Activated naive CD4-positive, alpha-beta T cell treated with anti-CD3 and anti-CD28 coated beads, Interleukin-2, amount 50 U/mL, for 16 hours (primary cell): ENCODE measurements at places on chromosomes 6 and 20.
A peak's percentile ranks its signal among the peaks of the same experiment; 100 is the strongest.

DNA sequence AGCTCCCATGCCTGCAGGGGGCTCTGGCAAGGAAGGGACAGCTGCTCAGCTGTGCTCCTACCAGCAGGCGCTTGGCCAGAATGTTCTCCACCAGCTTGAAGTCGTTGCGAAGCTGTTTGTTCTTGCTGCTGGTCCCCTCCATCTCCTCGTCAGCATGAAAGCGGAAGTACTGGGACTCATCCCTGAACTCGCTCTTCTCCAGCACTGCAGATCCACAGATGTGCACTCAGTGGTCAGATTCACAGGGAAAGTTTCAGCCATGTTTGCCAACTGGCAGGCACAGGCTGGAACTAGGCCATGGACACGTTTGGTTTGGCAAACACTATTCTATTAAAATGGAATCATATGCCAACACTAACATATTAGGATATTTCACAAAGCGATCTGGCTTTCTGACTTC lies 167.9 kb downstream of the PREX1 start:
- no peak for DNase-seq

GRCh38 chr20:38383147-38383546 lies 36.9 kb downstream of the LBP start:
- DNase-seq: no peak

- no peak for DNase-seq
Measured at GRCh38 chr6:52994031-52994838, 849 bp downstream of the GSTA4 start.

DNA sequence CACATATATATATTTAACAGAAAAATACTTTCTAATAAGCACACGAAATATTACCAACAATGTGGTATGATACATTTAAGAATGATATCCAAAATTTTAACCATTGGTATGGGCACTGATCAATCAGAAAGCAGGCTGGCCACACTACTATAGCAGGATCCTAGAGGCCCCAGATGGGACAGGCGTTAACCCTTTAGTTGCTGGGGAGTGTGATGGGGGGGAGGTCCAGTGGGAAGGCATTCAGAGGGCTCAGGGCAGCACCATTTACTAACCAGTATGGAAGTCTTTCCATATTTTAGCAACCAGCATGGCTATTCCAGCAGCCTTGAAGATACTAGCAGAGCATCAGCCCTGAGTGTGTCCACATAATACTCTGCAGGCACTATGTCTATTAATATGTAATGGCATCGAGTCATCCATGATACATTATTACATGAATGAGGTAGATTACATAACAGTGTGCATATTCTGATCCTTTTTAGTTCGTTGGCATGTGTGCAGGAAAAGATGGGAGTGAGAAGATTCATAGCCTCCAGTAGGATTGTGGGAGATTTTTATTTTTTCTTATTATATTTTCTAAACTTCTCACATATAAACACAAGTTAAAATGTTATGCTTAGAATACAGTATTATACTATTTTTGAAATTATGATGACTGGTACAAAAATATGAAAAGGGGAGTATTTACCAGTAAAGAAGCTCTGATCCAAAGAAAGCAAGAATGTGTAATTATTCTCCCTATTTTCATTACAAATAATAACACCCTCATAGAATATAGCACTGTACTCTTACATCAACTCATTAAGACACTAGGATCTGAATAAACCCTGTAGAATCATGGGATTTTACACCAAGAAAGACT lies 78.9 kb downstream of the FAM217A start:
- DNase-seq: no peak

GRCh38 chr6:27503436-27504030 lies 30.6 kb upstream of the ZNF184 start:
- DNase-seq: peak; percentile 81

GRCh38 chr6:155455766-155456165 lies at the start of gene NOX3:
NOX3 (minus strand) TSS chr6:155455839; CDS start chr6:155455800, 39 bp downstream.
- no peak for DNase-seq

DNA sequence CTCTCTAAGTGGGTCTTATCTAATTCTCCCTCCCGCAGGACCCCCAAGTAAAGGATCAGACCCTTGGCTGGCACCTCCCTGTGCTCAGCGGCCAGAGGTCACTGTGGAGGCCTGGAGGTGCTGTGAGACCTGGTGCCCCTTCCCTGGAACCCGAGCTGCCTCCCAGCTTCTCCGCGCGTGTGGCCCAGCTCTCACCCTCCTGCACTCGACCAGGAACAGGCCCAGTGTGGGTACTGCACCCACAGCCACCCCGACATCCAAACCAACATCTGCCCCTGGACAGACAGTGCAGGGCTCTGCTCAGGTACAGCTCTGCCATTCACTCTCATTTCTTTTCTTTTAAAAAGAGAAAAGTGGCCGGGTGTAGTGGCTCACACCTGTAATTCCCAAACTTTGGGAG lies 42.4 kb downstream of the TMEM242 start:
- DNase-seq: no peak

DNA sequence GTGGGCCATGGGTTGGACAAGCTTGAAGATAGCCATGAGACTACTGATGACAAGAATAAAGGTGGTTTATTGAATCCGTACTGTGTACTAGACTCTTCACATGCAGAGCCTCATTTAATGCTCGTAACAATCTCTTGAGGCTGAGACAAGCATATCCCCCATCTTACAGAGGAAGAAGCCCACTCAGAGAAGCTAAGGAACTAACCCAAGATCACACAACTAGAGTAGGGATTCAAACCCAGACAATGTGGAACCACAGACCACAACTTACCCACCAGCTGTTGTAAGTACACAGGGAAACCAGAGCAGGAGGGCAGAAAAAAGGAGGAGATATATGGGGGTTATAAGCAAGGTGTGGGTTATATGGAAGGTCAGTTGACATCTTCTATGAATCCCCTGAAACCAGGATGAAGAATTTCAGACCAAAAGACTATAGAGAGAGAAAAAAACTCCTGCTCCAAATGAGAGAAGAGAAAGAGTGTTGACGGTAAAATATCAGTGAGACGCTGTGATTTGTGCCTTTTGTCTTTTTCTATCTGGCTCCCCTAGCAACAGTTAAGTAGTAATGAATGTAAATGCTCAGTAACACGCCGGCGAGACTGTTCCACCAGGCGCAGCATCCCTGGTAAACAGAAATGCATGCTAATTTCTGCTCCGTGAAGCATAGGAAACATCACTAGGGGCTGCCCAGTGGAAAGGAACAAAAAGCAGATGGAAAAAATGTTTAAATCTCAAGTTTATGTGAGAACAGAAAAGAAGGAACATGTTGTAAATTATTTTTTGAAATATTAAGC lies 80.1 kb upstream of the SLC22A16 start:
- no peak for DNase-seq

DNA sequence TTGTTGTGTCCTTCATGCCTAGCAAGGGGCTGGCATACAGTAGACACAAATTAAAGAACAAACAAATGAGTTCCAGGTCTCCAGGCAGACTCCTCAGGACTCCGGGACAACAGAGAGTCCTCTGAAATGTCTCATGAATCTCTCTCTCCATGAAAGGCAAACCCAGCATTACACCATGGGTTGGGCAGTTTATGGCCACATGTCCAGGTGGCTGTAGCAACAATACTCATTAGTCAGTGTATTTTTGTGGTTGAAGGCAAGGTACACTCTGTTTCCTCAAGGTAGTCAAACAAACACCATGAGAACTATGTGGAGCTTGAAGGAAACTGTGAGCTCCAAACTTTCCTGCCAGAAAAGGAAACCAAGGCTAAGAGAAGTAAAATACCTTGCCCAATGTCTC lies 62.2 kb downstream of the KCNB1 start:
- no peak for DNase-seq

DNA sequence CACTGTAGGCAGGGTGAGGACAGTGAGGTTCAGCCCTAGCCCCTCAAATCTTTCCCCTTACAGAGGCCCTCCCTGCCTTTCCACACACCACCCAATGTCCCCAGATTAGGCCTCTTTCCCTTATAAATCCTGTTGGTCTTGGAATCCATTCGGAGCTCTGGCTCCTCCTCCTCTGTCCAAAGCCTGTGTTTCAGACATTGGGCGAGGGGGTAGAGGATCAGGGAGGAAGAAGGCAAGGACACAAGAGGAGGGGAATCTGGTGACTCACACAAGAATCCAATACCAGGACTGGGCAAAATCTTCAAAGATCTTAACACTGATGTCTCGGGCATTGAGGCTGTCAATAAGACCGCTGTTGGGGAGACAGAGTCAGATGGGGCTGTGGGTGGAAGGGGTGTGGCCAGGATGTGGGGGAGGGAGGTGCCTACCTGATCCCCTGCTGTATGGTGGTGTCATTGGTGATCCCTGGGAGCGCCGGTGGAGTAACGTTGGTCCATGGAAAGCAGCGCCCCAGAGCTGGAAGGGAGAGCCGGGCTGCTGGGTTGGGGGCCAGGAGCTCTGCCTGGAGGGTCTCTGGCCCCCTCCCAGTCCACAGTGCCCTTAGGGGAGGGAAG lies 7.6 kb downstream of the SLC44A4 start:
- no peak for DNase-seq

DNA sequence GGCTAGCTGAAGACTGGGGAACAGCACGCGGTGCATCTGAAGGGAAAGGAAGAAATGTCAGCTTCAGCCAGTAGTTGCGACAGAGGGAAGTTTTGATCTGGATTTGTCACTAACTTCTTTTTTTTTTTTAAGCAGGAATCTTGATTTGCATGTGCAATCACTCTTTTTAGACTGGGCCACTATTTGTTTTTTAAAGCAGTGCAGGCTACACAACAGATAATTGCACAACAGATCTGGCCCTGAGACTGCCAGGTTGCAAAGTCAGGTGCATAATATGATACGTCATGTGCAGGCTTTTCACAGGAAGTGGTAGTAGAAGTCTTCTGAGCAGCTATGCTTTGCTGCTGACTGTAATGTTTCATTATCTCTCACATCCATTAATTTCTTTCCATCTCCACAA lies 13.5 kb downstream of the PFDN4 start:
- no peak for DNase-seq

- DNase-seq: no peak
Measured at GRCh38 chr6:87658516-87658915, 43.5 kb downstream of the AKIRIN2 start.

DNA sequence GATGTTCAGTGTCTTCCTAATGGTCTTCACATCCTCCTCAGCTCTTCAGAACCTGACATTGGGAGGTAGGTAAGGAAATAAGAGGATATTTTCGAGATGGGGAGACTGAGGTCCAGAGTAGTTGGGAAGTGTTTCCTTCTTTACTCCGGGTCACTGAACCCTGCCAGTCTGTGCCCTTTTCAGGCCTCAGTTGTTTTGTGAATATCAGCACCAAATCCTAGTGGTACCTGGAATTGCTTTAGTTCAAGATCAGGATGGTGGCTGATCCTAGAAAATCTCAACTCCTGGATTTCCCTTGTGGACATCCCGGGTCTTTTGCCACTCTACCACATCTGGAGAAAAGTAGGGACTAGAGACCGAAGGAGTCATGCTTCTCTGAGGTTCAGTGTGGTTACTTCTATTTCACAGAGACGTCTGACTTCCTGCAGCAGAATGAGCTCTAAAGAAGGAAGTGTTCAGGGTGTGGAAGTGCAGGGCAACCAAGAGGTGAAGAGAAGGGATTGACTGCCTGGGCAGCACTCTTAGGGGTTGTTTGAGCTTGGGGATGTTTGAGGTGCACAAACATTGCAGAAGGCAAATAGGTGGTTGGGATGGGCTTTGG lies 995 bp downstream of the STK4 start:
- peak; percentile 19 for DNase-seq

GRCh38 chr6:159104163-159104925 lies 59.6 kb upstream of the TAGAP start:
- peak; percentile 80 for DNase-seq
